ENCODE measurements at places on chromosomes 11 and 22.

DNA sequence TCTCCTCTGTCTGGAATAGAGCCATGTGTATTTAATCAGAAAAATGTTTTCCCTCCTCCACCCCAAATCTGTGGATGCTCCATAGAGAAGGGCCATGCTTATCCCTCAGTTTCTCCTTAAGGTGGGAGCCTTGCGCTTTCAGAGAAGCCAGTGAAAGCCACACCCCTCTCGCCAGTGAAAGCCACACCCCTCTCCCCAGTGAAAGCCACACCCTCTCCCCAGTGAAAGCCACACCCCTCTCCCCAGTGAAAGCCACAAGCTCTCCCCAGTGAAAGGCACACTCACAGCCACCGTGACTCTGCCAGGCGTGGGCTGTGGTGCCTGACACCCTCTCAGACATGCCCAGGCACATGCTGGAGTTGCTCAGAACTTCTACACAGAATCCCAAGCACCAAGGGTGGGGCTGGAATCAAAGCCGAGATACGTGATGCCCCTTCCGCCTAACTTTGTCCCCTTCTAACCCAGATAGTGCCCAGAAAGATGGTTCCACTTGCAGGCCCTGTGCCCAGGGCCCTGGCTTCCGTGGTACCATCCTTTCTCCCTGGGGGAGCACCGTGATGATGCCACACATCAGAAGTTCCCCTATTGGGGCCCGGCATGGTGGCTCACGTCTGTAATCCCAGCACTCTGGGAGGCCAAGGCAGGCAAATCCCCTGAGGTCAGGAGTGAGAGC is 16.5 kb upstream of the PRR5 start:
- peak; percentile 83 for DNase-seq

DNA sequence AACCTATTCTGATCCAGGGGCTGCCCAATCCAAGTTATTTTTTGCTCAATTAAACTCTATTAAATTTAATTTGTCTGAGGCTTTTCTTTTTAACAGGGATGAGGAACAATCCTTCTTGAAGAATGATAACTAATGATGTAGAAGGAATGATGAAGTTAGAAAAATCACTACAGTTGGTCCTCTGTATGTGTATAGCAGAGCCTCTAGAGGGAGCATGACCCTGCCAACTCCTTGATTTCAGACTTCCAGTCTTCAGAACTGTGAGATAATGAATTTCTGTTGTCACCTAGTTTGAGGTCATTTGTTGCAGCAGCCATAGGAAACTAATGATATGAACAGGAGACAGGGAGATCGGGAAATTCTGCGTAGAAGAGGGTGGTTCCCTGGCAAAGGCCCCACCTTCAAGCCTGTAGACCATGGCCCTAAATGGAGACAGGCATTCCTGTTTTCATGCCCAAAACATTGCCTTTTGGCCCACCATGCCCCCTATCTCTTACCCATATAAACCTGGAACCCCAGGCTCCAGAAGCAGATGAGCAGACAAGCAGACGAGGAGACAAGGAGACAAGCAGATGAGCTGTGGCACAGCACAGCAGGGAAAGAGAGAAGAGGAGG is 7.7 kb upstream of the QSER1 start:
- no peak for DNase-seq

GRCh38 chr11:90700789-90701439 is 478.1 kb upstream of the CHORDC1 start:
- no peak for DNase-seq

GRCh38 chr11:62431171-62431901 is 12.5 kb downstream of the SCGB1A1 start:
- DNase-seq, result no peak

- DNase-seq, result no peak
Measured at GRCh38 chr11:92026664-92027063, 198.0 kb upstream of the FAT3 start.

- DNase-seq, result no peak
Measured at GRCh38 chr11:64230985-64231365, 627 bp downstream of the DNAJC4 start.

DNA sequence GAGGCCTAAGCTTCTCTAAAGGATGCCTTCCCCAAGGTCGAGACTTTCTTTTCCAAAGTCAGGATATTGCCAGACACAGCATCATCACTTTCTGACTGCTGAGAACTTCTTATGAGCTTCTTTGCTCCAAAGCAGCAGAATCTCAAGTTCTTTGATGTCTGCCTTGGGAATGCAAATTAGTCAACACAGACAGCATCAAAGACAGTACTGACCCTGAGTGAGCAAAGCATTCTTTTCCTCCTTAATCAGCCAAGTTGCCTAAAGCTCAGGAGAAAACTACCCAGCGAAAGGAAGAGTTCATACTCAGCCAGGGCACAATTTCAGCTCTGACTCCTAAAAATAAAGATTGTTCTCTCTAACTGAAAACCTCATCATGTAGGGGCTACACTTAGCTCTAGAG is 98.0 kb downstream of the SLC36A4 start:
- no peak for DNase-seq

GRCh38 chr11:73191151-73191550 is 26.9 kb upstream of the P2RY2 start:
- no peak for DNase-seq

- no peak for DNase-seq
Measured at GRCh38 chr11:47533690-47534151, 19.2 kb downstream of the CELF1 start.
